ENCODE measurements at places on chromosomes 13 and 19.

DNA sequence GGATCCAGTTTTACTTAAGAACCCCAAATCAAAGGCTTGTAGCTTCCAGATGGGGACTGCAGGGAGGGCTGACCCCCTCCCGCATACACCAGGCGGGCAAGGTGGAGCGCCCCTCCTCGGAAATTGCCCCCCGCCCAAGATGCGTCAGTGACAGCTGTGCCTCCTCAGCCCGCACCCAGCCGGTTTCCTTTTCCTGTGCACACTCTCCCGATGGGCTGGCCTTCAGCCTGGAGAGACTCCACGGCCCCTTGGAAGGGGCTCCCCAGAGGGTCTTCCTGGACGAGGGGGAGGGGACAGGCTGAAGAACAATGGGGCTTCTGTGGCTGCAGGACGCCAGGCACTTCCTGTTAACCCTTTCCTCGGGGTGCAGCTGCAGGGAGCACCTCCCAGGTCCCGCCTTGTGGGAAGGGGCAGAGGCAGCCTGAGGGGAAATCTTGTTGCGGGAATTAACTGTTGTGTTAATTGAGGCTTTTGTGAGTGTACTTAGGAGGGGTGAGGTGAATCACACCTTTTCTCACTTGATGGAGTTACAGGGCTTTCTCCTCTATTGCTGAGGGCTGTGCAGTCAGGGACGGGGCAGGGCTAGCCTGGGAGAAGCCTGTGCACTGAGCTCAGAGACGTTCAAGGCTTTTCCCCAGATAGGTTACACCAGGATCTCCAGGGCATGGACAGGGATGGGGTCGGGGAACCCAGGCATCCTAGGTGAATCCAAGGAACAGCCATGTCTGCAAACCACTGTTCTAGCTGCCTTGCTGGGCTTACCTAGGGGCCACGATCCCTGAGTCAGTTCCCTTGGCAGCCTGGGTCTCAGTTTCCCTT, 14.3 kb downstream of the IER2 start:
- DNase-seq = no peak

DNA sequence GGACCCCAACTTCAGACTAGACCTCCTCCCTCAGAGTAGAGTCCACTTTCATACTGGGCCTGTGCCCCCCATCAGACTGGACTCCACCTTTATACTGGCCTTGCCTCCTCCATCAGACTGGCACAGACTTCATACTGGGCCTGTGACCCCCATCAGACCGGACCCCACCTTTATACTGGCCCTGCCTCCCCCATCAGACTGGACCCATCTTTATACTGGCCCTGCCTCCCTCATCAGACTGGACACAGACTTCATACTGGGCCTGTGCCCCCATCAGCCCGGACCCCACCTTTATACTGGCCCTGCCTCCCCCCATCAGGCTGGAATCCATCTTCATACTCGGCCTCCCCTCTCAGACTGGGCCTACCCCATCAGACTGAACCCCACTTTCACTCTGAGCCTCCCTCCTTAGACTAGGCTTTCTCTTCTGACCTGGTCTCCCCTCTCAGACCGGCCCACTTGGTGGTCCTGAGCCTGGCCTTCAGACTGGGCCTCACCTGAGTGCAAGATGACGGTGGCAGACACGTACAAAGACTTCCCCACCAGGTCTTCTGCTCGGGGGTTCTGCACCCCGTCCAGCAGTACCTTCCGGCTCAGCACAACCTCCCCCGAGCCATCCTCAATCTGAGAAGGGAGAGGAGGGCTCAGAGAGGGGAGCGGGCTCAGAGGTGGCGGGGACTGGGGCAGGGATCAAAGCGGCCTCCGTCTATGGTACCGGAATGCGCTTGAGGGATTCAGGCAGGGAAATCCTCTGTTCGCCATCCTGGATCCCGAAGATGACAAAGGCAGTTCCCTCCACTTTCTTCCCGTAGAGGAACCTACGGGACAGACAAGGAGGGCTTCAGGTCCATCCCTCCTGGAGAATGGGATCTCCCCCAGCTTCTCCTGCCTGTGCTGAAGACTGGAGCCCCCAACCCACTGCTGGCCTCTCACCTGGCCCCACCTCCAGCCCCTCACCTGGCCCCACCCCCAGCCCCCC, 7.5 kb downstream of the C3 start:
- DNase-seq = no peak

DNA sequence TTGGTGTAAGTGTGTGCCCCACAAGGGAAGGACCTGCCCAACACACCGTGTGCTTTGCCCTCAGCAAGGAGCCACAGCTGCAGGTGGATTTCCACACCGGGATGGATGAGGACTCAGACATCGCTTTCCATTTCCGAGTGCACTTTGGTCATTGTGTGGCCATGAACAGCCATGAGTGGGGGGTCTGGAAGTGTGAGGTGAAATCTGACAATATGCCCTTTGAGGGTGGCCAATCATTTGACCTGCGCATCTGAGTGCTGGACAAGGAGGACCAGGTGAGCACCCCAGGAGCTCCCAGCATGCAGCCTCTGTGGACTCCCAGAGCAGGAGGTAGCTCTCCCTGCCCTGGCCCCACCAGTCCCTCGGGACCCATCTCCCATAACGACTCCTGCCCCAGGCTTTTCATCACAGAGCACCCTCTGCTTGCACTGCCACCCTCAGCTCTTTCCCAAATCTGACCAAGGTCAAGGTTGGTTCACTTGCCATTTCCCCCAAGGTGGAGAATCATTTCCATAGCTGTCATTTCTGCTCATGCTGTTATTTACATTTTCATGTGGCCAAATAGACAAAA, 13.2 kb upstream of the EID2 start:
- DNase-seq = no peak

- DNase-seq = no peak
These were observed 8.4 kb downstream of the PCDH9 start for GRCh38 chr13:67221630-67222226.

- DNase-seq = no peak
These were observed 4.6 kb downstream of the KLK1 start for GRCh38 chr19:50818859-50819472.

- DNase-seq = no peak
These were observed 361.6 kb downstream of the RBM26 start for GRCh38 chr13:79044415-79044814.

DNA sequence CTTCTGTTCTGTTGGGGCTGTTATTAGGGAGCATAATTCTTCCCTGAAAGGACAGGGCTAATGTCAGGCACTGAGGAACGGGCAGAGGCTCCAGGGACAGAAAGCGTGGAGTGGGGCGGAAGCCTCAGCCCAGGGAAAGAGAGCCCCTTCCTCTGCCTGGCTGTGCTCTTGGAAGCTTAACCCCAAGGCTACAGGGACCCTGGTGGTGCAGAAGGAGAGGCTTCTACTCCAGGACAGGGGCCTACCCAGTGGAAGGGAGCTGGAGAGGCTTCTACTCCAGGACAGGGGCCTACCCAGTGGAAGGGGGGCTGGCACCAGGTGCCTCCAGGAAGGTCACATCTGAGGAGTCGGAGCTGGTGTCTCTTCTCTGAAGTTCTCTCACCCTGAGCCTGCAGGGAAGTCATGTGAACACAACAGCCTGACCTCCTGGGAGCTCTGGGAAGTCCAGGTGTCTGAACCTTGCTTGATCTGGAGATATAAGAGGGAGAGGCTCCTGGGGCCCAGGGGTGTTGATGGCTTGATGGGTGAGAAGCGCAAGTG, 159.5 kb upstream of the SOX1 start:
- no peak for DNase-seq

- DNase-seq = no peak
These were observed 8.6 kb downstream of the ZFP82 start for GRCh38 chr19:36409841-36410240.

DNA sequence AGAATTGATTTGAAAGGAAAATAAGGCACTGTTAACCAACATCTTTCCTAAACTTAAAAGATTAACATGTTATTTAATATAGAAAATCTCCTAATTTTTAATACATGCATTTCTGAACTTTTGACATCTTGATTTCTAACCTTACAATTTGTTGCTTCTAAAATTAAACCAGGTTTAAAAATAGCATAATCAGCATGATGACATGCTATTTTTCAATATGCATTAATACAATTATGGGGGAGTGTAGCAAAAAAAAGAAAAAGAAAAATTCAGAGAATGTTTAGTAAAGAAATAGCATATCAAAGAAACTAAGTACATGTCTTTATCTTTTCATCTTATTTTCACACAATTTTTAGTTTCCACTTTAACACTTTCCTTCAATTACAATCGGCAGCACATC, 98.7 kb downstream of the PCDH9 start:
- DNase-seq = no peak

GRCh38 chr13:110388108-110388943, 81.2 kb downstream of the COL4A2 start:
- DNase-seq = no peak

DNA sequence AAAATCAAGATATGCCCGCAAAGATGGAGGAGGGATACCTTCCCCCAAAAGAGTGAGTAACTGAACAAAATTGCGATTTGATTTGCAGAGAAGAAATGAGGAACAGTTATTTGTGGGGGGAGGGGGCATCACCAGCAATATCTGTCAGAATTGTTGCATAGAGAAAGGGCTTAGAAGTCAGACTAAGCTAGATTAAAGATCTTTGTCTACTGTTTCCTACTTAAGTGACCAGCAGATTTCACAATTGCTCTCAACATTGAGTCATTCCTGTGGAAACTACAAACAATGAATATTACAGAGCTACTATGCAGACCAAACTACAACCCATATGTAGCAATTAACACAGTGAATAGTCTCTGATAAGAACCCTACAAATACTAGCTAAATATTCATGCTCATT, 27.4 kb downstream of the FPR3 start:
- no peak for DNase-seq

- DNase-seq = no peak
These were observed 14.1 kb downstream of the KLF2 start for GRCh38 chr19:16338470-16339360.

GRCh38 chr19:11338569-11339253, 746 bp downstream of the RAB3D start:
- DNase-seq = no peak

GRCh38 chr19:48090281-48090802, 20.3 kb downstream of the PLA2G4C start:
- no peak for DNase-seq

DNA sequence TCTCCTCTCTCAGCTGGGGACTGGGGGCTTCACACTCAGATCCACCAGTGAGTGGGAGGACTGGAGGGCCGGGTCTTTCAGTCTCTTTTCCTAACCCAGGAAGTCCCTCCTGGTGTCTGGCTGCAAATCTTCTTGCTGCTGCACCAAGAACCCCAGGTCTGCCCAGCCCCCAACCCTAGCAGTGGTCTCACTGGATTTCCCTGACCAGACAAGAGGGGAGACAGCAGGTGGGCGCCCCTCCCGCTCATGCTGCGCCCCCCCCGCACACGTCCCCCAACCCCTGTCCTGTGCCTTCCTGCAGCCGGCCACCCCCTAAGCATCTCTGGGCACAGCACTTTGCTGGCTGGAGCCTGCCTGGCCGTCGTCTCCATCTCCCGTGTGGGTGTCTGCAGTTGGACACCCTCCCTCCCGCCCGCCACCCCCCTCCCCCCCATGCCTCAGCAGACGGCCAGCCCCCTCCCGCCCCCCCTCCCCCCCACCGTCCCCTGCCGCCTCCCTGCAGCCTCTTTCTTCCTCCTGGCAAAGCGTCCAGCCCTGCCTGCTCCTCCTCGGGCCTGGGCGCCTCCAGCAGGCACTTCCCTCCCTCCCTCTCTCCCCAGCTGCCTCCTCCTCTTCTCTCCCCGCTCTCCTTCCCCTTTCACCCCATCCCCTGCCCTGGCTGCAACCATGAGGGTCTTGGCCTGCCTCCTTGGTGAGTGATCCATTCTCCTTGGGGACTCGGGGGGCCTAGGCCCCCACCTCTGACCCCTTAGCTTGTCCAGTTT, at the start of gene SSC5D:
Gene SSC5D, plus strand, starts transcription at position 513 of the 764 bp plus-strand sequence. Its CDS starts 154 bp downstream, at position 667.
- DNase-seq = no peak

DNA sequence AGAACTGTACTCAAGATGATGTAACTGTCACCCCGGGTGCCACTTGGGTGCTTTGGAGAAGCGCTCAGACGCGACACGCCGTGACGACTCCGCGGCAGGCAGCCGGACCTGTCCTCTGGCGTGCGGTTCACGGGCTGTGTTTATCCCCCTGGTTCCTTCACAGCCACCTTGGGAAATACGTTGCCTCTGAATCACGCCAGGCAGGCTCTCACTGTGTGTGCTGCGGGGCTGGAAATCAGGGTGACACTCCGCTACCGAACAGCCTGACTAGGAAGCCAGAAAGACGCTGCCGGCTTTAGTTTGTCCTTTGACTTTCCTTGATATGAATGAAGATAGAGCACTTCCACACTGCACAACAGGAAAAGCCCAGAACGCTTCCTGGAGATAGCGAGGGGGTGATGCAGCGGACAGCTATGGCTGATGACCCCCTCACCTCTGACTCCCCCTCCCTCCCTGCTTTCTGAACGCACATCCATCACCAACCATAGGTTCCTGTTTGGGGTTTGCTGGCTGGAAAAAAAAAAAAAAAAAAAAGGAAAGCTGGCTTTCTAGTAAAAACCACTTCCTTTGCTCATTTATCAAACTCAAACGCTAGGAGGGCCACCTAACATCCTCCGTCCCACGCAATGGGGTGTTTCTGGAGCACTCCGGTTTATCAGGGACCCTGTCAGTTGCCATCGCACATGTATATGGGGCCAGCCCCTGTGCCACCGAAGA, 3.7 kb upstream of the GP6 start:
- no peak for DNase-seq

- DNase-seq = no peak
These were observed 64.9 kb upstream of the MEDAG start for GRCh38 chr13:30841154-30841553.

DNA sequence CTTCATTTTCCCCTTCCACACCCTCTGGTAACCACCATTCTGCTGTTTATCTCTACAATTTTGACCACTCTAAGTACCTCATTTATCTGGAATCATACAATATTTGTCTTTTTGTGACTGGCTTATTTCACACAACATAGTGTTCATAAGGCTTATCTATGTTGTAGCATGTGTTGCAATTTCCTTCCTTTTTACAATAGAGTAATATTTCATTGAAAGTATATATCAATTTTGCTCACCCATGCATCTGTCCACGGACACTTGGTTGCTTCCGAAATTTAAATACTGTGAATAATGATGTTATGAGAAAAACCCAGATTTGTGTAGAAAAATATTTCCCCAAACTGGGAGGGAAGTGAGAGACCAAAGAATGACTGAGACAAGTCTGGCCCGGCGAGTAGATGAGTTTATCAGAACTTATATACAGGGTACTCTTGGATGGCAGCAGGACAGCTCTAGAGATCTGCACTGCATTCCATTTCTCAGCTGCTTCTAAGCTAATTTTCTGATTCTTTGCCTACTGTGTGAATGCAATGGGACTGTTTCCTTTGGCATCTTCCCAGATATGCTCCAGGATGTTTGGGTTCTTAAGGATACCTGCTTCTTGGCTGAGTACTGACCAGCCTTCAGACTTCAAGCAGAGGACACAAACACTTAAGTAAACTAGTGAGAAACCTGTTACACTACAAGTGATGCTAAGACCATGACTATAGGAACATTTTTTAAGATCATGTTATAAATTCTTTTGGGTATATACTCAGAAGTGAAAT, 834.0 kb upstream of the PCDH9 start:
- no peak for DNase-seq

- DNase-seq = no peak
These were observed 957 bp downstream of the NUMBL start for GRCh38 chr19:40689339-40690049.

GRCh38 chr13:41605319-41606285, 148.3 kb downstream of the RGCC start:
- no peak for DNase-seq

- DNase-seq = no peak
These were observed 27.2 kb downstream of the PLEKHJ1 start for GRCh38 chr19:2208975-2209374.
